ENCODE measurements at places on chromosomes 6 and 20.

GRCh38 chr6:145544041-145544440 lies 191.3 kb downstream of the EPM2A start:
- DNase-seq = peak; percentile 52

DNA sequence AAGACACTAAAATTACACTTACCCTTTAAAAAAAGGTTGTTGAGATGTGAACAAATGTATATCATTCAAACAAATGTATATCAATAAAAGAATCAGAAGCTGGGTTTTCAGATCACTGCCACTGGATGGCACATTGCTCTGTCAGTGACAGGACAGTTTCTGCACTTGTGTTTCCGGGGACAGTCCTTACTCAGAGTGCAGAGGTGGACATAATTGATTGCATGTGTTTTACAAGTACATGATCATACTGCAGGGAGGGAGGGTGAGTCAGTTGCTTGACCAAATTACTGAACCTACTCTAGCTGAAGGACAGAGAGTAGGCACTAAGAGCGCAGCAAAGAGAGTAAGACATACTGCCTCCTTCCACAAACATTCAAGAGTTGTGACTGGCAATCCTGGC lies 302.3 kb downstream of the TENT5A start:
- peak; percentile 86 for DNase-seq

DNA sequence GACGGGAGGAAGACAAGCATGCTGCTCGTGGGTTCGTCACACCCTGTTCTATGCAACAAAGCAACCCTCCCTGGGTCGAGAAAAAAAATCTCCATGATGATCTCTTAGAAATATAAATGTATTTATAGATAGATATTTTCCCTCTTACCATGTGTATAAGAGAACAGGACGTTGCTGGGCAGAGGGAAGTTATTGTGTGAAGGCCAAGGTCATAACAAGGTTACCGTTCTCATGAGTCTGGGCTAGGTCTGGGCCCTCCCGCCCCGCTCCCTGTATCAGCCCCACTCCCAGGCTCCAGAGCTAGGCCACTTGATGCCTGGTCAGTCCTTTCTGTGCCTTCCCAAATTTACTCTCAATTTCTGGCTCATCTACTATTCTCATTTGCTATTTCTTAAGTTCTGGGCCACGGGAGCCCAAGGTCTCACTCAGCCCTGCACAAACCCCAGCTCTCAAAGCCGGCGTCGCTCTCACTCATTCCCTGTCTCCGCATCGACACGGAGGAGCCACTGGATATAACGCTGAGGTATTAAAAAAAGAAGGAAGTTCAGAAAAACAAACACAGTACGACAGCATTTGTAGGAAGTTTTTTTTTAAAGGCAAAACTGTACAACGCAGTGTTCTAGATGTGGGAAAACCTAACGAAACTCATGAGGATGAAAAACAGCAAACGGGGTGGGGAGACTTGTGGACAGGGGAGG lies 96.8 kb downstream of the PSMG4 start:
- peak; percentile 44 for DNase-seq

GRCh38 chr6:121093928-121094327 lies 240.4 kb downstream of the TBC1D32 start:
- peak; percentile 61 for DNase-seq

- no peak for DNase-seq
These were observed 347.6 kb upstream of the MMS22L start for GRCh38 chr6:97630604-97631003.

GRCh38 chr6:146560607-146561006 lies 17.0 kb downstream of the RAB32 start:
- DNase-seq = no peak

DNA sequence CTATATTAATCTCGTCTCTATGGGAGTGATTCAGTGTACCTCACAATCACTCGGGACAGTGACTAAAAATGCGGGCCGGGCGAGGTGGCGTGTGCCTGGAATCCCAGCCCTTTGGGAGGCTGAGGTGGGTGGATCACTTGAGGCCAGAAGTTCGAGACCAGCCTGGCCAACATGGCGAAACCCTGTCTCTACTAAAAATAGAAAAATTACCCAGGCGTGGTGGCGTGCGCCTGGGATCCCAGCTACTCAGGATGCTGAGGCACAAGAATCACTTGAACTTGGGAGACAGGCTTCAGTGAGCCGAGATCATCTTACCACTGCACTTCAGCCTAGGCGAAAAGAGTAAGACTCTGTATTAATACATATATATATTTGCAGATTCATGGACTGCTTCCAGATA lies 17.4 kb downstream of the POPDC3 start:
- DNase-seq = no peak

DNA sequence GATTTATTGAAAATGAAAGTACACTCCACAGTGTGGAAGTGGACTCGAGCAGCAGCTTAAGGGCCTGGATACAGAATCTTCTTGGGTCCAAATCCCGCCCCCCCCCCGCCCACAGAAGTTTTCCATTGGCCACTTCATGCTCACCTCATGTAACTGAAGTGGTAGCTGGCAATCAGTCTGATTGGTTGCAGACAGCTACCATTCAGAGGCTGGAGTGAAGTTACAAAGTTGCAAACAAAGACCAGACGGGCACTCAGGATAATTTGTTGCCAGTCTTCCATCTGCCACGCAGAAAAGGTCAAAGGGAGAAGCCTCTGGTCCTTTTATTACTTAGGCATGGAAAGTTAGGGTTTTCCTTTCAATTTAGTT lies 25.8 kb upstream of the FABP7 start:
- peak; percentile 22 for DNase-seq

DNA sequence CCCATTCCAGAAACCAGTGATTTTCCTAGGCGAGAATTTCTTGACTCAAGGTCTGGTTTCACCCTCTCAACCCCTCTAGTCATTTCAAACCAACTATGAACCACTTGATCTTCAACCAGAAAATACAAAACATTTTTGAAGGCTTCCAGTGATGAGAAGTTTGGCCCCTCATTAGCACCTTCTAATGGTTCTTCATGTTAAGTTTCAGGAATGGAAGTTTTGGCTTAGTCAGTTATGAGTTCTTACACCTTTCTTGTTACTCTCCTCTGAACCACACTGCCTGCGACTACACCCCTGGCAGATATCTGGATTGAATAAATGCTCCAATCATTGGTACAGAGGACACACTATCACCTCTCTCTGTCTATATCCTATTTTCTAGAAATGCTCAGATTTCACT lies 67.2 kb downstream of the GJA10 start:
- DNase-seq = no peak

GRCh38 chr6:154543628-154544027 lies 33.1 kb upstream of the CNKSR3 start:
- DNase-seq = peak; percentile 56

GRCh38 chr6:100426241-100426640 lies 38.5 kb downstream of the SIM1 start:
- DNase-seq = peak; percentile 74

DNA sequence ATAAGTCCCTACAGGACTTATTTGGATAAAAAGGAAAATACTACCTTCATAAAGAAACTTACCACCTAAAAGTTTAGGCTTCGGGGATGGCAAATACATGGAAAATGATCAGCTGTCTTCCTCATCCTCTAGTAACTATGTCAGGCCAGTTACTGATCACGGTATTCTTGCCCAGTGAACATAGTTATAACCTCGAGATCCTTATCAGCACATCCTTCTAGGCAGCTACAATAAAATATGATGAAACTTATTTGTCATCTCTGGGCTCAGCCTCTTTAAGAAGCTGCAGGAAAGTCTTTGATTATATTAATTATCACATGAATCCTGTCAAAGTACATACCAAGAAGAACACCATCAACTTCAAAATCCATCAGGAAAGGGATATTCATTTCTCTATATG lies 41.8 kb downstream of the SF3B5 start:
- peak; percentile 20 for DNase-seq

DNA sequence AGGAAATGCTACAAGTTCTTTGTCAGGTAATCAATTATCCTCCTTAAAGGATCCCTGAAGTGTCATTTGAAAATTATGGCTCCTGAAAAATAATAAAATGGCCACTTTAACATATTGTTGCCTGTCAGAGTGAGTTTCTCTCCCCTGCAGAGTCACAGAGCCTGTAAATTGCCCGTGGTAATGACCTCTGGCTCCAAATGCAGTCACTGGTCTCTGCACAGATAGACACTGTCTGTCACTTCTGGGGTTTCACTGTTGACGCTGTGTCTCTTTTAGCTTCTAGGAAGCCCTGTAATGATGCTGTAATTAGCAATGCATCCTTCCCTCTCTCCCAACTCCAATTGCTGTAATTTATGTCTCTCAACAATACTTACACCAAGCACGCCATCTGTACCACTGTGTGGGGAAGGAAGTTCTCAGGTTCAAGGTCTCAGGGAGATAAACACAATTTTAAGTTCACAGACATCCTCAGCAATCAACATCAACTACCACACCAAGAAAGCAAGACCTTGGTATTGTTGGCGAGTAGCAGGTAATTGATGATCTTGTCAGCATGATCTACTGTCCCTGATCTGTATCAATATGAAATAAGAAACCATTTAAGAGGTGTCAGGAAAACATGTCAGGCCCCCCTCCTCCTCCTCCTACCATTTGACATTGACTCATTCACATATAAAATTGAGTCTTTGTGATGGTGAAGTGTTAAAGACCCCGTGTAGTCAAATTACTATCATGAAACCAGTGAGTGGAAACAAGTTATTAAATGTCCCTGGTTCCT lies 91.2 kb upstream of the SULF2 start:
- DNase-seq = peak; percentile 10

- peak; percentile 53 for DNase-seq
These were observed 6.6 kb downstream of the FOXS1 start for GRCh38 chr20:31838646-31839292.

GRCh38 chr6:134235937-134236751 lies 81.8 kb downstream of the SGK1 start:
- DNase-seq = peak; percentile 83

GRCh38 chr6:84605298-84605697 lies 159.1 kb downstream of the TBX18 start:
- DNase-seq = no peak

GRCh38 chr20:51132279-51132678 lies 109.4 kb upstream of the KCNG1 start:
- DNase-seq = peak; percentile 38

- DNase-seq = peak; percentile 49
These were observed 128.0 kb downstream of the PHACTR1 start for GRCh38 chr6:12844284-12845223.
